ENCODE measurements at places on chromosomes 7 and 10.

DNA sequence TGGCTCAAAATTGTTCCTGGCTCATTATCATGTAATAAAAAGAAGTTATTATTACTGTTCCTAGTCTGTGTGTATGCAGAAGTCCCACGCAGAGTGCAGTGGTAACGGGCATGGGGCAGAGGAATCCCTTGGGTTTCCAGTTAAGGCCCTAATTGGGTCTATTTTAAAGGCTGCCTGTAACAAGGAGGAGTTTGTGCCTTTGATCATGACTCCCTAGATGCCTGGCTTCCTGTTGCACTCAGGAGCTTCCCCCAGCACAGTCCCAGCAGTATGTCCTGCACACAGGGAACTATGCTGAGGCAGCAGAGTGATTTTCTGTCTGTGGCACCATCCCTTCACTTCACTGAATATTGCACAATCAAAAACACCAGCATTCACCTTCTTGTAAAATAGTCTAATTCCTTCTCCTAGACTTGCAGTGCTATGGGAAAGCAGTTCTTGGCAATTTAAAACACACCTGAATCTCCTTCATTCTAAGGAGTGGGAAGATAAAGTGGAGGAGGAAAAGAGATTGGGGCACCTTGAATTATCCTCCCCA is 22.9 kb downstream of the SORCS1 start:
- no peak for DNase-seq

- DNase-seq, result no peak
Observed at GRCh38 chr10:26621243-26621888, 76.1 kb upstream of the PDSS1 start.

GRCh38 chr7:36863901-36864701 is 139.8 kb upstream of the AOAH start:
- DNase-seq, result no peak

DNA sequence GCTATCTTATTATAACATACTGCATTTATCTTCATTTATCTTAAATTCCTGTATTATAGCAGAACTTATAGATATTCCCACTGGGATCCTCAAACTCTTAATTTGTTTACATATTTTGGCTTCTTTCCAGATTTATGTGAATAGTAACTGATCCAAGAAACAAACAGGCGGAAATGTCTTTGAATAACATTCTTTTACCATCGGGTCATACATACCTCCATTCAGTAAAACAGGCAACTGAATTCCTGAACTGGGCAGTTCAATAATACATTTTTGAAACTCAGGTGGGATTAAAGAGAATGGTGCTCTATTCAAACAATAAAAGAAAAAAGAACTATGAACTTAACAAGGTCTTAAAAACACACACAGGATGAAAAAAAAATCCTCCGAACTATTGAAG is 337.4 kb downstream of the CRPPA start:
- no peak for DNase-seq

DNA sequence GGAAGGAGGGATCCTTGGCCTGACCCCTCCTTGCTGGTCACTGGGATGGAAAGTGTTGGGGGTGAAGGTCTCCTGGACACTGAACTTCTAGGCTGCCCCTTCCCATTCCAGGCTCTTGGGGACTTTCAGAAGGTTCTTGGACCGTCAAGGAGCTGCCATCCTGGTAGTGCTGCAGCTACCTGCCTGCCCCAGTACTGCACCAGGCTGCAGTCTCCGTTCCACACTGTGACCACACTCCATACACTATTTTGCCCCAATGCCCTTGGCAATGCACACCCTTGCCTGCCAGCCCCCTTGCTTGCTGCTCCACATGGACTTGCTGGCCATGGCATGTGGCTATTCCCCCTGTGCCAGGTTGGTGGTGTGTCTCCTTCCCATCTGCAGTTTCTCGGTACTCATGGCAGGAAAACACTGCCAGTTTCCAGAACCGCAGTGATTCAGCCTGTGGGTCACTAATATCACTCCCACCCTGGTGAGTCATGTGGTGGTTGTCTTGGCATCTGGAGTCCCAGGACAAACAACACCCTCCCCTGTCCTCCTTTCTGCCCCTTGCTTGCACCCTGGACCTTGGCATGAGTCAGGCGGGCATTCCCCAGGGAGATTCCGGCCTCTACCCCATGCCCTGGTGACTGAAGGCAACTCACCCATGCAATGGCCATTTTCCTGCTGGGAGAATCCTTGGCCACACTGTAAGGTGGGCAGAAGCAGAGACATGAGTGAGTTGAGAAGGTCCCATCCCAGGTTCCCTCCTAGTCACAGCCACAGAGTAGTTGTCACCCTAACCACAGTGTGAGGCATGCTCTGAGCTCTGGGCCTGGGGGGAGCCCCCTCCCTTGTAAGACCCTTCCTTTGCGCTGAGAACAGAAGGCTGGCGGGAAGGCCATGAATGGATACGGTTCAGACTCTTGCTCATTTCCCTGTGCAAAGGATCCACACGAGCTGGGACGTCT is 32.8 kb downstream of the GOLGA7B start:
- no peak for DNase-seq

GRCh38 chr10:80253266-80253962 is 36.0 kb downstream of the MAT1A start:
- no peak for DNase-seq

DNA sequence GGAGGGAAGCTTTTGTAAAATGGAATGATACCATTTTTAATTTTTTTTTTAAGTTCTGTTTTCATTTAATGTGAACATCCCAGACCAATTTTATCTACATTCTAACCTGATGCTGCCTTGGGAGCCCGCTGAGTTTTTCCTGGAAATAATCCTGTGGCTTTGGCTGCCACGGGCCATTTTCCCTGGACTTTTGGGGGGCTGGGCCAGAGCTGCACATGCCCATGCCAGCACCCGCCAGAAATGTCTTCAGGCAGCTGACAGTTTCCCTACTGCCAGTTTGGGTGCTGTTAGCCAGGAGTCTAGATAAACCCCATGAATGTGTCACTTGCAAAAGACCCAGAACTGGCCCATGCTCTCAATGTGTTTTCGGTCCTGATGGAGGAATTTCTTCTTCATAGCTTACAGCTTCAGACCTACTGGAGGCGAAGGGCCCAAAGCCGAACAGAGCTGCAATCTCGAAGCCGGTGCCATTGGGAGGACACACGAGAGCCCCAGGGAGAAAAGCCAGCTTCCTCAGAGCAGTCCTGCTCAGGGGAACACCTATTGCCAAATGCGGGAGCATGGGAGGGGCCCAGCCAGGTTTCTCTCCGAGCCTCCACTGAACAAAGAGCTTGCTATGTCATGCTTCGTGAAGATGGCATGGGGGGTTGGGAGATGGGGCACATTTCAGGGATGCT is 444.2 kb upstream of the MKI67 start:
- DNase-seq, result no peak
